ENCODE measurements at places on chromosomes 13 and 19. TPM values are rescaled to one million over a fixed set of nuclear protein-coding genes. Genes with fewer than 3 reads are reported as not detected.

The EHD2 gene
- total RNA-seq = 48.2 TPM

The FUT2 gene
- total RNA-seq = not detected

DNA sequence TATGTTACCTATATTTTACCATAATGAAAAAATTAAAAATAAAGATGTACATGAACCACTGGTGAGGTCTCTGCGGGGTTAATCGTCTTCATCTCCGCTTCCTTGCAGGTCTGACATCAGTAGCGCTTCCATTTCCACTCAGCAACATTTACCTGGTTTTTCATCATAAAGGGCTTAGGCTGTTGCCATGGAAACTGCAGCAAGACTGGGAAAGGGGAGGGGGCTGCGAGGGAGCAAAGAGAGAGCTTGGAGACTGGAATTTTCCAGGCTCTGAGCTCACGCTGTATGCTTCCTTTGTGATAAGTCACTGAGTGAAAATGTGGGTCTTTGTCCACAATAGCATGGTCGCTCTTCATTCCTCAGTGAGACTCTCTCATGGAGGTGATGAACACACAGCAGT, 136.6 kb upstream of the USP29 start:
- no peak overlapping the region for H3K4me3 ChIP-seq
- peaks cover 19% of the 10 kb centered on the region for H3K27me3 ChIP-seq
- H3K36me3 ChIP-seq = no peaks in the 10 kb centered on the region
- no peaks in the 10 kb centered on the region for H3K4me1 ChIP-seq

GRCh38 chr13:76745261-76746200, 140.7 kb downstream of the KCTD12 start:
- H3K27ac ChIP-seq = peak overlapping the region; percentile 26
- H3K4me1 ChIP-seq = no peaks in the 10 kb centered on the region
- H3K36me3 ChIP-seq = no peaks in the 10 kb centered on the region
- H3K27me3 ChIP-seq = no peaks in the 10 kb centered on the region

DNA sequence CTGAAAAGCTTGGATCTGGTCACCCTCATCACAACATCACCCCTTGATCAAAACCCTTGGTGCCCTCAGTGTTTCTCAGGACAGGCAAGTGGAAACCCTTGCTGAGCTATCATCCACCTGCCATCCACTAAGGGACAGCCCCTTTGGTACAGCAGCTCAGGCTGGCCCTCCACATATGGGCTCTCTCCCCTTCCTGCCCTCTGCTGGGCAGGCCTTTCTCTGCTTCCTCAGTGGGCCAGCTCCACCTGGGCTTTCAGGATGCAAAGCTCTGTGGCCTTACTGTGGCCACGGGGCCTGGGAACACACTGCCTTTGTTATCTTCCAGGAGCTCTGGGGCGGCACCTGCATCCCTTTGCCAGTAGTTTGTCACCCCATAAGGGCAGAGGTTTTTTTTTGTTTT, 4.9 kb downstream of the SUGP1 start:
- no peak overlapping the region for H3K4me3 ChIP-seq
- peaks cover 59% of the 10 kb centered on the region for H3K36me3 ChIP-seq
- no peaks in the 10 kb centered on the region for H3K27me3 ChIP-seq
- DNase-seq = no peak

The ZNF813 gene
- total RNA-seq = 1.8 TPM

GRCh38 chr13:101989798-101990350, 412.0 kb downstream of the FGF14 start:
- no peak overlapping the region for H3K4me3 ChIP-seq
- no peaks in the 10 kb centered on the region for H3K27me3 ChIP-seq
- no peak for DNase-seq
- no peak overlapping the region for H3K27ac ChIP-seq
